Activated CD4-positive, alpha-beta memory T cell treated with anti-CD3 and anti-CD28 coated beads, Interleukin-2, amount 10 ng/mL, durations not matched to agents 7 days and 5 days (primary cell): ENCODE measurements at places on chromosomes 1 and 21. TPM values are rescaled to one million over a fixed set of nuclear protein-coding genes. Genes with fewer than 3 reads are reported as not detected.

DNA sequence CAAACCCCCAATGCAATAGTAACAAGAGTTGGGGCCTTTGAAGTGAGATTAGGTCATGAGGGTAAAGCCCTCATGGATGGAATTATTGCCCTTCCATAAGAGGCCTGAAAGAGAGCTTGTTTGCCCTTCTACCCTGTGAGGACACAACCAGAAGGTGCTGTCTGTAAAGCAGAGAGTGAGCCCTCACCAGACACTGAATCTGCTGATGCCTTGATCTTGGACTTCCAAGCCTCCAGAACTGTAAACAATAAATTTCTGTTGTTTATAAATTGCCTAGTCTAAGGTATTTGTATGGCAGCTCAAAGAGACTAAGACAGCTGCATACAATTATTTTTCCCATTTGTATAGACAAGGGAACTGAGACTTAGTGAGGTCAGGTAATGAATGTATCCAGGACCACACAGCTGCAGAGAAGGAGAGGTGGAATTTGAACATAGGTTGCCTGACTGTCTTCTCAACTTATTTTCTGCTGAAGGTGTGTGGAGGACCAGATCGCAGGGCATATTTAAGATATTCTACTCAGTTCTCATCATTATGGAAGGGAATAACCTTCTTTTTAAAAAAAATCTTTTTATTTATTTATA, 18.7 kb downstream of the IL23R start:
- H3K4me3 ChIP-seq, result no peak overlapping the region
- H3K4me1 ChIP-seq, result peaks cover 16% of the 10 kb centered on the region
- DNase-seq, result no peak
- H3K36me3 ChIP-seq, result peaks cover 26% of the 10 kb centered on the region

- H3K27ac ChIP-seq, result no peak overlapping the region
- H3K4me1 ChIP-seq, result no peaks in the 10 kb centered on the region
- H3K4me3 ChIP-seq, result no peak overlapping the region
- peaks cover 2% of the 10 kb centered on the region for H3K27me3 ChIP-seq
Observed at GRCh38 chr1:232767305-232768074, 37.7 kb upstream of the MAP10 start.

RASAL2 gene
- not detected for total RNA-seq

DNA sequence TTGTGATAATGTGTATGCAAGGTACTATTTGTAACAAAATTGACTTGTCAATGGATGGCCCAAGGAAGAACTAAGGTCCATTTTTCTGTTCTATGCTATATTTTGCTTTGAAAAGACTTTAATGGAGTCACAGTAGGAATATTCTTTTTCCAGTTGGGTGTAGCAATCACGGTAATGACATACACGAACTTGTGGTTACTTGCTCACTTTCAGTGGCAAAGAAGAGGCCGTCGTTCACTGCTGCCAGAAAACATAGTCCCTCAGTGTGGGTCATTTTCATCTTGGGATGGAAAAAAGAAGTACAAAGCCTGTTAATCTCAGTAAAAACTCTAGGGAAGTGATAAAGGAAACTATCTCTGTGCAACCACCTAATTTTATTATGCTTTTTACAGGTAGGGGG, 47.8 kb upstream of the LAMC2 start:
- H3K4me3 ChIP-seq, result no peak overlapping the region
- no peaks in the 10 kb centered on the region for H3K4me1 ChIP-seq
- DNase-seq, result no peak
- peaks cover 26% of the 10 kb centered on the region for H3K27me3 ChIP-seq
- no peak overlapping the region for H3K27ac ChIP-seq
- no peaks in the 10 kb centered on the region for H3K36me3 ChIP-seq

TTC22 gene
- total RNA-seq, result 19.8 TPM

C1QTNF12 gene
- total RNA-seq, result 4.2 TPM

DNA sequence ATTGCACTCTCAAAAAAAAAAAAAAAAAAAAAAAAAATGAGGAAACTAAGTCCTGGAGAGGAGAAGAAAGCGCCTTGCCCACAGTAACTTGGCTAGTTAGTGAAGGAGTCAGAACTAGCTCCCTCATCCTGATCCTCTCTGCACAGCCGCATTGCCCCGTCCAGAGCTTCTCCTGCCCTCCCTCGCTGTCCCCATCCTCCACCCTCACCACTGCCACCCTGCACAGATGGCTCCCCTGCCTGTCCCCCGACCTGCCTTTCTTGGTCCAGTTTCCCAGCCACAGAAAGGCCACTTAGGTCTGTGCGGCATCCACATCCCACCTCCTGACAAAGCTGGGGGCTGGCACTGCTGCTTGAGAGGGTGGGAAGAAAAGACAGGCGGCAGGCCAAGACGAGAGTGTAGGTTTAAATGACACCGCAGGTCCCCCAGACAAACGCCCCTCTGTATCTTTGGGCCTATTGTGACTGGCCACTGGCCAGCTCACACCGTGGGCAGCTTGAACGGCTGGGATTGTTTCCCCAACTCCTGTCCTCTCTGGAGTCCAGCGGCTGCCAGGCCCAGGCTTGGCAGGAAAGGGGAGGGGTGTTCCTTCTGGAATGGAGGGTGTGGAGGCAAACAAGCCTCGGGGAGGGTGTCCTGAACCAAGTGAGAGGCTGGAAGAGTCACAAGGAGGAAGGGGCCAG, 20.2 kb downstream of the NCMAP start:
- DNase-seq, result no peak
- H3K27me3 ChIP-seq, result no peaks in the 10 kb centered on the region
- no peak overlapping the region for H3K27ac ChIP-seq
- H3K4me3 ChIP-seq, result no peak overlapping the region
- H3K36me3 ChIP-seq, result no peaks in the 10 kb centered on the region
- H3K4me1 ChIP-seq, result peaks cover 4% of the 10 kb centered on the region

DNA sequence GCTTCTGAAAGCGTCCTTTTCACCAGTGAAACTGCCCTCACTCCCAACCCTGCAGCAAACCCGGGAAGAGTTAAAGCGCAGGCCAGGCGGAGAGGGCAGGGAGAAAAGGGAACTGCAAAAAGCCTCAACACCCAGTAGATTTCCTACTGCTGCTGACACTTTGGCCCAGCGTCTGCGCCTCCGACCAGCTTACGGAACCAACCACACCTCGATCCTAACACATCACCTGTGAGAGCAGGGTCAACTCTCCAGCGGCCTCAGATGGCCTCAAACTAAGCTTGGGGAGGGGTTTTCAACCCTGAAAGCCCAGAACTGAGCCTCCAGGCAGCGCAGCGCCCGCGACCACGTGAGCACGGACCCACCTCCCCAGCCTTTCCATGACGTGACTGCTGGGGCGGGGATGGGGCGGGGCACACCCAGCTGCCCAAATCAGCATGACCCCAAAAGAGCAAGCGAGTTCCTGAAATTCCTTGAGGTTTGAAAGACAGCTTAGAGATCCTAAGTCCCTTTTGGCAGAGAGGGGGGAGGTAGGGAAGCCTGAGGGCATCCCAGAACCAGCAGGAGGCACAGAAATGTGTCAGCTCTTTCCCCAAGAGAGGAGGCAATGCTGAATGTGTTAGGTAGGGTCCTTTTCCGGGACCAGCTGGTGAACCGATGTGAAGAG, 59.1 kb downstream of the ITPKB start:
- peaks cover 82% of the 10 kb centered on the region for H3K4me1 ChIP-seq
- DNase-seq, result peak; percentile 79
- H3K36me3 ChIP-seq, result peaks cover 25% of the 10 kb centered on the region

DNA sequence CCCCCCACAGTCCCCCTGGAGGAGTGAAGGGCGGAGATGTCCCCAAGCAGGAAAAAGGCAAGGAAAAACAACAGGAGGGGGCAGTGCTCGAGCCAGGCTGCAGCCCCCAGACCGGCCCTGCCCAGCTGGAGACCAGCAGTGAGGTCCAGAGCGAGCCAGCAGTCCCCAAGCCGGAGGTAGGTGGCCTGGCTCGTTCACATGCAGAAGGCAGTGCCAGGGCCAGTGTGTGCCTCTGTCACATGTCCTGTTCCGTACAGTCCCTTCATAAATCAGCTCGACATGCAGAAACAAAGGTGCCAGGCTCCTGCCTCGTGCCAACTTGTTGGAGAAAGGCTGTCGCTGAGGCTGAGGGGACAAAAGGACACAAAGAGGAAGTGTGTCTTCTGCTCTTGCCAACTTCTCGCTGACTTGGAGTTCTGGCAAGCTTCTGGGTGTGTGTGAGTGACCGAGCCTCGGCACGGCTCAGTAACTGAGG, 24.1 kb upstream of the MPZL1 start:
- H3K36me3 ChIP-seq, result peaks cover 83% of the 10 kb centered on the region
- no peaks in the 10 kb centered on the region for H3K27me3 ChIP-seq

DNA sequence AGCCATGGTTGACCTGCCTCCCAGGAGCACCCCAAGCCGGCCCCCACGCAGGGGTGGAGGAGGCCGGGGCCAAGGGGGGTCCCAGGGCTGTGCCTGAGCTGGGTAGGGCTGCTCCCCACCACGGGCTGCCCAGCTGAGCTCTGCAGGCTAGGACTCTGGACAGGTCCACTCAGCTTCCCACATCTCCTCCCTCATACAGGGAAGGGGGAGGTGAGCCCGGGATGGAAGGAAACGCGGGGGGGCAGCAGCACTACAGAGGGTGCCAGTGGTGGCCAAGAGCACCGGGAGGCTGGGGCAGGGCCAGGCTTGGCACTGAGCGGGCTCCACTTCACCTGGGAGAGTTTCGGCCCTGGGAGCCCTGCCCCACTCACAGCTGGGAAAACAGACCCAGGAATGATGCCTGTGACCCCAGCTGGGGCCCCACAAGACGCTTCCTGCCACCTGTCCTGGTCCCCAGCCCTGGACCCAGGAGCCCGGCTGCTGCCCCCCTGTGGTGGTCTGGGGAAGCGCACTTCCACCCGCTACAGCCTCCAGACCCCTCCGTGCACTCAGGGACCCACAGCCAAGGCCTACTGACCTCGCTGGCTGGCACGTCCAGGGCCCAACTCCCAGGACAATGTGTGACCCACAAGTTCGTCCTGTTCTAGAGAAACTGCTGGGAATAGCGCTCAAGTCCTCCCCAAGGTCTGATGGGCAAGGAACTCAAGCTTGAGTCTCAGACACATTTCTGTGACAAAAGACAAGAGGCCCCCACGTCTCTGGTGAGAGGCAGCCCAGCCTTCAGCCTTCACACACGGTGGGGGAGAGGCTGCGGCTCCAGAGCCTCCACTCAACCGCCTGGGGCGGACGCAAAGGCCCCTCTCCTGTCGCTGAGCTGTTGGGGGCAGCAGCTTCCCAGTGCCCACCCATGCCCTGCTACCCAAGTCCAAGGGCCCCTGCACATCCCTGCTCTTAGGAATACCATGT, 3.0 kb downstream of the AURKAIP1 start:
- H3K4me3 ChIP-seq, result peak overlapping the region; percentile 52
- peaks cover 50% of the 10 kb centered on the region for H3K4me1 ChIP-seq
- peak overlapping the region; percentile 58 for H3K27ac ChIP-seq
- DNase-seq, result peak; percentile 83

DNA sequence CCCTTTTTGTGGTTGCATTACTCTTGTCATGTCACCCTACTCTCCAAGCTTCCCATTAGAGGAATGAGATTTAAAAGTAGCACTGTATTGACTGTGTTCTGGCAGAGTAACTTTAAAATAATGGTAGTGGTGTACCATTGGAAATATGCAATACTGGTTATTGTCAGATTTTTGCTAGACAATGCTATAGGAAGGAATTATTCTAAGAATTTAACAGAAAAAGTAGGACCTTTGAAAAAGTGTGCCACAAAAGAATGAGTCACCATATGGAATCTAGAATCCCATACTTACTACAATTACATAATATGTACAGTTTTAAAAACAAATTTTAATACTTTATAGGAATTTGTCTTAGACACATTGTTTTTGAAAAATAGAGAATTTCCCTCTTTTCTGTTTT, 13.8 kb downstream of the MIER1 start:
- no peaks in the 10 kb centered on the region for H3K27me3 ChIP-seq
- no peak overlapping the region for H3K4me3 ChIP-seq
- no peak for DNase-seq
- peaks cover 69% of the 10 kb centered on the region for H3K4me1 ChIP-seq
- H3K27ac ChIP-seq, result no peak overlapping the region

LMX1A gene
- not detected for total RNA-seq

DNA sequence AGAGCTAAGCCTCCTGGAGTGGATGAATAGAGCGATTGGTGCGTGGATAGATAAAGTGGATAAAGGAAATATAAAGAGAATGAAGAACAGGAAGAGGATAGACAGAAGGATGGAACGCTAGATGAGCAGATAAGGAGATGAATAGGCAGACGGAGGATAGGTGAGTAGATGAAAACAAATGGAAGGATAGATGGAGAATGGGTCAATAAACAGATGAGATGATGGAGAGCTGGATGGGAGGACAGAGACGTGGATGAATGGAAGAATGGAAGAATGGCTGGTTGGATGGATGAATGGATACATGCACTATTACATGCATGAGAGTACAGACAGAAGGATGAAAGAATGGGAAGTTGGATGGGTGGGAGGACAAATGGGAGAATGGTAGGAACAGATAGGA, 35.2 kb upstream of the EDN2 start:
- no peak for DNase-seq
- peaks cover 5% of the 10 kb centered on the region for H3K4me1 ChIP-seq
- H3K27ac ChIP-seq, result no peak overlapping the region
- H3K36me3 ChIP-seq, result peaks cover 18% of the 10 kb centered on the region

GRCh38 chr1:50266509-50266908, 156.7 kb downstream of the DMRTA2 start:
- no peaks in the 10 kb centered on the region for H3K36me3 ChIP-seq
- no peaks in the 10 kb centered on the region for H3K27me3 ChIP-seq
- peaks cover 1% of the 10 kb centered on the region for H3K4me1 ChIP-seq
- H3K27ac ChIP-seq, result no peak overlapping the region
- DNase-seq, result no peak
- H3K4me3 ChIP-seq, result no peak overlapping the region

SH2D5 gene
- 0.23 TPM for total RNA-seq

- H3K27me3 ChIP-seq, result no peaks in the 10 kb centered on the region
- peaks cover 56% of the 10 kb centered on the region for H3K4me1 ChIP-seq
- peak overlapping the region; percentile 70 for H3K27ac ChIP-seq
- H3K4me3 ChIP-seq, result peak overlapping the region; percentile 85
- H3K36me3 ChIP-seq, result peaks cover 17% of the 10 kb centered on the region
Observed at GRCh38 chr1:228104526-228105269, 1.6 kb upstream of the C1orf35 start.

WNT3A gene
- total RNA-seq, result not detected

- DNase-seq, result no peak
- H3K36me3 ChIP-seq, result no peaks in the 10 kb centered on the region
- no peak overlapping the region for H3K27ac ChIP-seq
Observed at GRCh38 chr1:239056940-239057339, 329.4 kb upstream of the CHRM3 start.

DNA sequence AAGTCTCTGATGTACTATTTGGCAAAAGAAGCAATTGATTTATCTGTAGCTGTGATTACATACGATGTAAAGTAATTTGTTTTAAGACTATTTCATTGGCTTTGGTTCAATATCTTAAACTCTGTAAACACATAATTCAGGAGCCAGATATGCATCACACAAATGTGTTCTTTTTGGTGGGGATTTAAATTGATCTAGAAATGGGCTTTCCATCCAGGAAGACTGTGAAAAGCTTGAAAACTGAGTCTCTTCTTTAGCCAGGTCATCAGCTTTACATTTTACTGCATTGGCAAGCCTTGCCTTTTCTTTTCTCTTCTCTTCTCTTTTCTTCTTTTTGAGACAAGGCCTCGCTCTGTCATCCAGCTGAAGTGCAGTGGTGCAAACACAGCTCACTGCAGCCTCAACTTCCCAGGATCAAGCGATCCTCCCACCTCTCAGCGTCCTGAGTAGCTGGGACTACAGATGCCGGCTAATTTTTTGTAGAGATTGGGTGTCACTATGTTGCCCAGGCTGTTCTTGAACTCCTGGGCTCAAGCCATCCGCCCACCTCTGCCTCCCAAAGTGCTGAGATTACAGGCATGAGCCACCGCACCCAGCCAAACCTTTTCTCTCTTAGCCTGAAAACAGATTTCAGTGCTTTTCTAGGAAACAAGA, 1.4 kb downstream of the RCAN3 start:
- H3K4me1 ChIP-seq, result peaks cover 72% of the 10 kb centered on the region
- H3K27me3 ChIP-seq, result no peaks in the 10 kb centered on the region
- H3K27ac ChIP-seq, result peak overlapping the region; percentile 99
- no peak for DNase-seq
- H3K4me3 ChIP-seq, result peak overlapping the region; percentile 99
- peaks cover 37% of the 10 kb centered on the region for H3K36me3 ChIP-seq
